Karpas-422 (cell line): ENCODE measurements at places on chromosomes 4 and X. TPM values are rescaled to one million over a fixed set of nuclear protein-coding genes. Genes with fewer than 3 reads are reported as not detected.
A peak's percentile ranks its signal among the peaks of the same experiment; 100 is the strongest.

The DNASE1L1 gene
- 17.6 and 30.8 TPM in 2 replicates for total RNA-seq

DNA sequence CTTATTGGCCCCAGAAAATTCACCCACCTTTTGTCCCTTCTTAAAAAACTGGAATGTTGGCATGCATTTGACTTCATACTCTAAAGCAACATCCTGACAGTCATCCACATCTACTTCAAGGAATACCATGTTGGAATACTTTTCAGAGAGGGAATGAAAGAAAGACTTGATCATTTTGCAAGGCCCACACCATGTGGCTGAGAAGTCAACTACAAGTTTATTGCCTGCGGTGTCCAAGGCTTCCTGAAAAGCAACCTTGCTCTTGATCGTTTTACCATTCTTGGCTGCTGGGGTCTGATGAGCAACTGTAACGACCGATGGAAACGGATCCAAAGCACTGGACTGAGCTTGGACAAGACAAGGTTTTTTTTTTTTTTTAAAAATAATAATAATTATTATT is 9.3 kb downstream of the SEPTIN11 start:
- DNase-seq, result no peak
- no peak overlapping the region for H3K4me3 ChIP-seq
- H3K27me3 ChIP-seq, result no peaks in the 10 kb centered on the region
- H3K27ac ChIP-seq, result no peak overlapping the region
- H3K4me1 ChIP-seq, result no peaks in the 10 kb centered on the region

DNA sequence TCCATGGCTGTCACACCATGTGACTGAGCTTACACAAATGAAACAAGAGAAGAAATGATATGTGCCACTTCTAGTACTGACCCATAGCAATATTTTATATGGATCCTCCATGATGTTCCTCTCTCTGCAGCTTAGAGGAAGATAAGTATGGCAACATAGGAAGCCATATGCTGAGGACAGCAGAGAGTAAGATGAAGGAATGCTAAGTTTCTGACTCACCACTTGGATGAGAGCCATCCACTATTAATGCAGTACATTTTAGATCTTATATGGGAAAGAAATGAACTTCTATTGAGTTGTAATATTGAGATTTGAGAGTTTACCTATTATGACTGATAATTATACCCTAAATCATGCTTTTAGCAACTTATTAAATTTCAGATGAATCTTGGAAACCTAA is 386.9 kb upstream of the MAOA start:
- no peaks in the 10 kb centered on the region for H3K4me1 ChIP-seq
- DNase-seq, result no peak
- H3K4me3 ChIP-seq, result no peak overlapping the region

The SASH3 gene
- total RNA-seq, result 63.0 and 103 TPM in 2 replicates

DNA sequence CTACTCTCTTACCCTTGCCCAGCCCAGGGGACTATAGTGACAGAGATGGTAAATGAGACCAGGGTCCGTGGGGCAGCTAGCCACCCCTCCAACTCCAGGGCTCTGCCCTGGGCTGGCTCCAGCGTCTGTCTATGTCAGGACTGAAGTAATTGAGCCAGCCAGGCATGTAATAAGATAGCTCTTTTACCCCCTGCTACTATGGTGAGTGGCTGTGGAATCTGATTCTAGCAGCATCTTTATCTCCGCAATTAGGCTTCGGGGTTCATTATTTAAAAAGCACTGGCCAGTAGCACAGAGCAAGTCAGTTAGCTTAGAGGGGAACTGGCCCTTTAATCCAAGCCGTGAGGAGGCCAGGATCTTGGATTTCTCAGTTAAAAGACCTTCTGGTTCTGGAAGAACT is 123.3 kb upstream of the RAI2 start:
- no peaks in the 10 kb centered on the region for H3K4me1 ChIP-seq
- H3K27ac ChIP-seq, result no peak overlapping the region
- H3K27me3 ChIP-seq, result no peaks in the 10 kb centered on the region
- DNase-seq, result no peak

DNA sequence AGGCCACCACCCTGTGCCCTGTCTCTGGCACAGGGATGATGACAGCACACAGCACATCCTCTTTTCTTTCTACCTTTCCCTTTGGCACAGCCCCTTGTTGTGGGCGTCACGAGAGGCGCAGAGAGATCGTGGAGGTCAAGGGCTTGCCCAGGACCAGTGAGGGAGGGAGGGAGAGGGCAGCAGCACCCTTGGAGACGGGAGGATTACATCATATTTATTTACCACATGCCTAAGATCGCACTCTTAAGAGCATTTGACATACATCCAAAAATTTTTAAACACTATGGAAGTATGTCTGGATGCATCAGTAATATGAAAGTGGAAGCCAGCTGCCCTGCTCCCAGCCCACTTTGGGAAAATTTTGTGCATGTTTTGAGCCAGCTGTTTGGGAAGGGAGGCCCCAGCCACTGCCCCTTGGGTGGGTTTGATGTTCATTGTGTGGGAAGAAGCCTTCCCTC is 12.7 kb downstream of the WFS1 start:
- no peaks in the 10 kb centered on the region for H3K4me1 ChIP-seq
- H3K4me3 ChIP-seq, result no peak overlapping the region
- no peaks in the 10 kb centered on the region for H3K36me3 ChIP-seq
- DNase-seq, result no peak

The PABPC1L2B gene
- not detected in 2 replicates for total RNA-seq

- H3K27ac ChIP-seq, result no peak overlapping the region
- no peak for DNase-seq
- no peaks in the 10 kb centered on the region for H3K4me1 ChIP-seq
- no peak overlapping the region for H3K4me3 ChIP-seq
- H3K36me3 ChIP-seq, result no peaks in the 10 kb centered on the region
These were observed 126.5 kb downstream of the KIT start for GRCh38 chr4:54784161-54784671.

- no peaks in the 10 kb centered on the region for H3K27me3 ChIP-seq
- H3K36me3 ChIP-seq, result no peaks in the 10 kb centered on the region
- H3K4me3 ChIP-seq, result peak overlapping the region; percentile 14; the same call in 1 of the 2 replicates
- DNase-seq, result peak; percentile 82
These were observed 208.7 kb downstream of the CHIC2 start for GRCh38 chr4:53855581-53856250.

DNA sequence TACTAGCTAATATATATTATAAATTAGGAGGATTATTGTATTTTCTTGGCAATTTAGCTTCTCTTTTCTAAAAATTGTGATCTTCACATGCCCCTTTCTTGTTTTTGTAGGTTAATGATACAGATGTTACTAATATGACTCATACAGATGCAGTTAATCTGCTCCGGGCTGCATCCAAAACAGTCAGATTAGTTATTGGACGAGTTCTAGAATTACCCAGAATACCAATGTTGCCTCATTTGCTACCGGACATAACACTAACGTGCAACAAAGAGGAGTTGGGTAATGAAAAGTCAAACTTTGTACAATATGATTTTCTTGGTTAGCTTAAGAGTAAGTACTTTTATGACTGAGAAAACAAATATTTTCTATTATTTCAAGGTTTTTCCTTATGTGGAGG is 74.1 kb downstream of the SLC10A6 start:
- H3K27me3 ChIP-seq, result no peaks in the 10 kb centered on the region
- no peaks in the 10 kb centered on the region for H3K36me3 ChIP-seq
- no peak for DNase-seq
- H3K27ac ChIP-seq, result no peak overlapping the region

- H3K4me1 ChIP-seq, result peaks cover 4% of the 10 kb centered on the region; the same call in 1 of the 2 replicates
- no peak overlapping the region for H3K27ac ChIP-seq
- no peak overlapping the region for H3K4me3 ChIP-seq
- H3K27me3 ChIP-seq, result no peaks in the 10 kb centered on the region
These were observed 966.2 kb downstream of the RPA4 start for GRCh38 chrX:97849951-97850350.
